ENCODE measurements at places on chromosomes 6 and 20. TPM values are rescaled to one million over a fixed set of nuclear protein-coding genes. Genes with fewer than 3 reads are reported as not detected.

NOX3 gene
- not detected for total RNA-seq

TMC2 gene
- not detected for total RNA-seq

GRCh38 chr6:152130441-152130840 lies 323.0 kb downstream of the ESR1 start:
- DNase-seq = no peak

DNA sequence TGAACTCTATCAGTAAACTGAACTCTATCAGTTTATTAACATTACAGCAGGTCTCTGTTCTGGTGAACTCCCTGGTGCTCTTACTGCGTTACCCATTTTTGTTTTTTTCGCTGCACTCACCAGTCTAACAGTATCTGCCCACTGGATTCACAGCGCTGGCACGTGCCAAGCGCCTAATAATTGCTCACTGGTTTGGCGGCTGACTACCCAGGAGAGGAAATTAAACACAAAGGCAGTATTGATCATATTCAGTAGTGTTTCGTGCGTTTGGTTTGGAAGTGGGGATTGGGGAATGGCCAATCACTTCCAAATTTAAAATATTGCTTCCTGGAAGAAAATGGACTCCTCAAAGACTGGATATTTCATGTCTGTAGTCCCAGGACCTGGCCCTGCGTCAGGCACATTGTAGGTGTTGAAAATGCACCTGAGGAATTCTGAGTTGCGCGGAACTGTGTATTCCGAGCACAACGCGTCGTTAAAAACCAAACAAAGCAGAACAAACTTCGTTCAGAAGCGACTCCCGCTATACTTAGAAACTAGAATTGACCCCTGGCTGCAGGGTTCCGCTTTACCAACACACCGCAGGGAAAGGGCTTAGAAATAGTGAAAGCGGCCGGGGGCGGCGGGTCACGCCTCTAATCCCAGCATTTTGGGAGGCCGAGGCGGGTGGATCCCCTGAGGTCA lies 1.1 kb upstream of the RPS12 start:
- DNase-seq = peak; percentile 20

GRCh38 chr6:55208478-55209458 lies 34.5 kb downstream of the HCRTR2 start:
- DNase-seq = no peak

DNA sequence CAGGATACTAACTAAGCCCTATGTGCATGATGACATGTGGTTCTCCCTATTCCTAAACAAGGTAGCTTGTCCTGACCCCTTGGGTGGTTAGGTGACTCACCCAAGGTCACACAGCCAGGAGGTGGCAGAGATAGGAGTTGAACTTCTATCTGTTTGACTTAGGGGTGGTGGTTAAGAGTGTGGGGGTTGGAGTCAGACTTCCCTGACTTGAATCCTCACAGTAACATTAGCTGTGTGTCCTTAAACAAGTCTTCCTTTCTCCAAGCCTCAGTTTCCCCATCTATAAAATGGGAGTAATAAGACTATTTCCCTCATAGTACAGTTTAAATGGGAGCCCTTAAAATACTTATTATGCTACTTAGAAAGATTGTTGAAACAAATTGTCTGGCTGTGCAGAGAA lies 21.9 kb downstream of the SLC12A5 start:
- DNase-seq = no peak

- DNase-seq = no peak
Measured at GRCh38 chr6:114049367-114049966, 78.5 kb upstream of the HDAC2 start.

DNA sequence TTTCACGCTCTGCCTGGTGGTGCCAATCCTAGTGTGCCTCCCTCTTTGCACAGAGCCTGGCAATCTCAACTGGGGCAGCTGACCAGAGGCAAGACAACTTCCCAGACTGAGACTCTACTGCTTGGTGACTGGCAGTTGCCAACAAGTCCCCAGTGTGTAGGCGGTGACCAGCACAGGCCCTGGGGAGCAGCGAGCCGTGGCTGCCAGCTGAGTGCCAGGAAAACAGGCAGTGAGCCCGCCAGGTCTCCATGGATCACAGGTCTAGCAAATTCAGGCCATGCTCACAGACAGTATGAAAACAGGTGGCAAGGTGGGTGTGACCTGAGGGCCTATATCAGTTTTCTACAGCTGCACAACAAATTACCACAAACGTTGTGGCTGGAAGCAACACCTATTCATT lies 289.9 kb downstream of the KIF16B start:
- DNase-seq = no peak

EFHC1 gene
- 5.7 TPM for total RNA-seq

GRCh38 chr6:105401247-105402089 lies 1.4 kb downstream of the PREP start:
- DNase-seq = no peak

SAPCD1 gene
- not detected for total RNA-seq

DNA sequence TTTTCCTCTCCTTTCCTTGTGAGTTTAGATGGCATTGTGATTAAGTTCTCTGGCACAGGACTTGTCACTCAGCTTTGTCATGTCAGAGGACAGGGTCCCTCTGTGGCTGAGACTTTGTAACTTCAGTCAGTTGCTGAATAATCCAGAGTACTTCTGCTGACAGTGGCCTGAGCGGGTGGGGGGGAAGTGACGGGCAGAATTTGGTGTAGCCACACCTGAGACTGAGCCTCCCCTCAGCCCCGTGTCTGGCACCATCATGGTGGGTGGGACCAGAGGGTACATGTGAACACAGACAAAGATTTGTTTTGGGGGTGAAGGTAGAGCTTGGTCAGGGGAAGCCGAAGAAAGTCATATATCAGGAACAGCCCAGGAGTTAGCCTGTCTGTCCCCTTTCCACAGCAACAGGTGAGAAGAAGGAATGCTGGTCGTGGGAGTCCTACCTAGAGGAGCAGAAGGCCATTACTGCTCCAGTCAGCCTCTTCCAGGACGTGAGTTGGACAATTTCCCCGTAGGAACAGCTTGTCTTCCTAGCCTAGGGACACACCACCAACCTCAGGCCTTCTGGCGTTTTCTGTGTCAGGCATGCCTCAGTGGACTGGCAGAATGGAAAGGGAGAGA lies 20.9 kb downstream of the L3MBTL1 start:
- DNase-seq = no peak

- DNase-seq = no peak
Measured at GRCh38 chr6:91569071-91569470, 982.2 kb upstream of the MAP3K7 start.

METTL24 gene
- 1.2 TPM for total RNA-seq

HRH3 gene
- total RNA-seq = not detected

GRCh38 chr6:15949982-15950381 lies 178.9 kb upstream of the MYLIP start:
- no peak for DNase-seq

DNA sequence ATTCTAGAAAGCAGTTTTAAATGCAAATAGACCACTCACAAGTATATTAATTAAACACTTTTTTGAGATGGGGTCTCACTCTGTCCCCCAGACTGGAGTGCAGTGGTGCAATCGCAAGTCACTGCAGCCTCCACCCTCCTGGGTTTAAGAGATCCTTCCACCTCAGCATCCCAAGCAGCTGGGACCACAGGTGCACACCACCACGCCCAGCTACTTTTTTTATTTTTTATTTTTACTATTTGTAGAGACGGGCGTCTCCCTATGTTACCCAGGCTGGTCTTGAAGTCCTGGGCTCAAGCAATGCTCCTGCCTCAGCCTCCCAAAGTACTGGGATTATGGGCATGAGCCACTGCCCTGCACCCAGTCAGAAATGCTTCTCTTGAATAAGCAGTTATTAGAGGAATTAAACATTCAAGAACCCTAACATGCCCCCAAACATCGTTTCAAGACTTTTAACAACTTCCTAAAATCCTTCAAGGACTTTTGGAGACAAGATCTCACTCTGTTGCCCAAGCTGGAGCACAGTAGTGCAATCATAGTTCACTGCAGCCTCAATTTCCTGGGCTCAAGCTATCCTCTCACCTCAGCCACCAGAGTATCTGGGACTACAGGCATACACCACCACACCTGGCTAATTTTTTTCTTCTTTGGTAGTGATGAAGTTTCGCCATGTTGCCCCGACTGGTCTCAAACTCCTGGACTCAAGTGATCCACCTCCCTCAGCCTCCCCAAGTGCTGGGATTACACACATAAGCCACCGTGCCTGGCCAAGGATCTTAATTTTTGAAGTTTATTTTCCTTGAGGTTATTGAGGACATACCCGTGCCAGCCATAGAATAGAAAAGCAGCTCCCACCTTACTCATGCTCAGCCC lies 3.2 kb downstream of the MCCD1 start:
- no peak for DNase-seq

DNA sequence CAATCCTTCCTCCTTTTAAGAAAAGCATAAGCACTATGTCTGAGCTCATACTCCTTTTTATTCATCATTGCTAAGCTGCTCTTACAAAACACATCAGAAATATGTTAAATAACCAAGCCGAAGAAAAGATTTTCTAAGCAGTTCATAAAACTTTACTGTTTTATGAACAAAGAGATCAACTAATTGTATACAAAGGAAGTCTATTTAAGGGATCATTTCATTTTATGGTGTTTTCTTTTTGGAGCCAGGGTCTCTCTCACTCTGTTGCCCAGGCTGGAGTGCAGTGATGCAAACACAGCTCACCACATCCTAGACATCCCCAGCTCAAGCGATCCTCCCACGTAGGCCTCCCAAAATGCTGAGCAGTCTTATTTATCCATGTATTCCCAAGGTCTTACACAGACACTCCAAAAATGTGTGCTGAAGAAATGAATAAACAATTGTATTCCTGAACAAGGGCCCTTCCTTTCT lies 9.3 kb downstream of the NUDT3 start:
- no peak for DNase-seq

- DNase-seq = no peak
Measured at GRCh38 chr20:36377348-36378326, 71.5 kb downstream of the DLGAP4 start.

TRIM40 gene
- total RNA-seq = not detected

ME1 gene
- 22.3 TPM for total RNA-seq

DNA sequence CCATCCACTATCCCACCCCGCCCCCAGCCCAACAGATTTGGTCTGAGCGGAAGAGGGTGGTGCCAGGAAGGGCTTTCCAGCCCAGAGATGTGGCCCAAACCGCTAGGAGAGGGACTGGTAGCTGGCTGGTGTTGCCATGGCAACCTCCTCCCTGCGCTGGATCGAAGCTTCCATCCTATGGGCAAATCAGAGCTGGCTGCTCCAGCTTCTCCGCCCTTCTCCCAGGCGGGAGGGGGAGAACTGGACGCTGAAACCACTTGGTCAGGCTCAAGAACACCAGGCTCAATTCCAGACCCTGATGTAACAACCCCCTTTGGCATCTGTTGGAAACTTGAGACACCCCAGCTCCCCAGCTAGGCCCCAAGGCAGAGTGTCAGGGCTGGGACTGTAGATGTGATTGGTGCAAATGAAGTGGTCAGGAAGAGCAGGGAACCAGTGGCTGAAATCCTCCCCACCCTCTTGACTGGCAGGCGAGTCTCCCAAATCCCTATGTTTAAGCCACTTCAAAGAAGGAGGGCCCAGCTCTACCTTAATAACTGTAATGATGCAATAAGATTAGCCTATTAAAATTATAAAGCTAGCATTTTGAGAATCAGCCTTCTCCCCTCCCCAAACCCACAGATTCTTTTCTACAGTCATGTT lies 4.2 kb downstream of the RIMS4 start:
- no peak for DNase-seq

C6orf118 gene
- total RNA-seq = not detected

GRCh38 chr6:81531869-81532561 lies 220.5 kb downstream of the TENT5A start:
- DNase-seq = no peak

DNA sequence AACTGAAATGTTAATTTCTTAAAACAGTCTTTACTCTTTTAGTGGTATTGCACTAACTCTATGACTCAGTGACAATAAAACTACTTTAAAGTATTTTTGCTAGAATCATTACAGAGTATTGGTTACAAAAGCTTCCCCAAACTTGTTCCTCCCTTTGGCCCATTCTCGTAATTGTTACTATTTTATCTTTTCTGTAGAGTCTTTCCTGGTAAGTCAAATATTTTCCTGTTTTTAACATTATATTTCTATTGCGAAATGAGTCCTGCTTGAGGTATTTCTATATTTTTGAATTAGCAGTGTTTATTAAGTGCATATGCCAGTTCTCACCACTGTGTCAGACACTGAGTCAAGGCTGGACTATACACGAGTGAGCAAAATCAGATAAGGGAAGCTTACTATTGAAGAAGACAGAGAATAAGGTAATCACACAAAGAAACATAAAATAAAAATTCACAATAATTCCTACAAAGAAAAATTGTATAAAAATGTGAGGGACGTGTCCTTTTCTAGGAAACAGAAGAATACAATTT lies 970.5 kb downstream of the EYS start:
- no peak for DNase-seq

- no peak for DNase-seq
Measured at GRCh38 chr6:79186564-79186963, 47.9 kb downstream of the HMGN3 start.
